Fibroblast of skin of scalp (primary cell): ENCODE measurements at places on chromosomes 3 and 15.

GRCh38 chr3:47000198-47000815 lies 20.8 kb downstream of the NBEAL2 start:
- no peak for DNase-seq

DNA sequence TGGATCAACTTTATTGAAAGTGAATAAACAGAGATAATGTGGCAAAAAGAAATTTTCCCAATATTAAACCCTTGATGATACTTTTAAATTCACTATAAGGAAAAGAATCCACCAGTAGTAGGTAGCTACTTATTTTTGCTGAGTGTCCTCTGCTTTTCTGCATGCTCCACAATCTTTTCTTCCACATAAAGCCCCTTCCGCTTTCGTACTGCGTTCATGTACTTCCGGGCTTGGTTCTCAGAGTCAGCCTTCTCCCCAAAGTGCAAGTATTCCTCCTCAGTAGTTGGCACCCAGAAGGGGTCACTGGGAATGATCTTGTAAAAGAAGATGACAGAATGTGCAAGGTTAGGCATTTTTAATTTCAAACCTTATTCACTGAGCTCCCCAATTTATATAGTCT lies 84.4 kb upstream of the MEX3B start:
- no peak for DNase-seq

DNA sequence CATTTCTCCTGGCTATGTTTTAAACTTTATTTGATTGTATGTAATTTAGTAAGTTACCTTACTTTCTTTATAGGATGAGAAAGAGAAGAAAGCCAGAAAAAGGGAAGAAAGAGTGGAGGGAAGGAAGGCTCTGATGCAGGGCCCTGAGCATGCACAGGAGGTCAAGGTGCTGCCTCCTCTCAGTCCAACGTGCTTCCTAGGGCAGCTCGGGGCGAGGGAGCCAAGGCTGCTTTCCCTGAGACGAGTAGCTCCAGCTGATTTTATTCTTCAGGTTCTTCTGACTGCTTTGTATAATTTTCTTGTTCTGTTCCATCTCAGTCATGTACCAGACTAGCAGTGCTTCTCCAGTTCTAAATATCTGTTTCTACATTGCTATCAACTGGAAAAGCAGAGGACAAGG lies 3.4 kb downstream of the CORO2B start:
- DNase-seq = no peak

DNA sequence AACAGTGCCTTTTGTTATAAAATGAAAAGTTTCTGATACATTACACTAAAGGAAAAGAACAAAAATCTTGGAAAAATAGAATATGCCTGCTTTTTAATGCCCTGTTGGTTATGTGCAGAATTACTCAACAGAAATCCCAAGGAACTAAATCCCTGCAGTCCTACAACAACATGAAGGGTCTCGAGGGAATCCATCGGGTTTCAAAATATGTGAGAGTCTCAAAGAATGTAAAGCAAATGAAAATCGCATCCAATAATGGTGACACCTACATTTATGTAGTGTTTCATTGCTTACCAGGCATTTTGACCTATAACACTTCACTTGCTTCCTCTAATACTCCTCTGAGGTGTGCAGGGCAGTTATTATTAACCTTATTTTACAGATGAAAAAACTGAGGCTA lies 411.3 kb downstream of the FOXP1 start:
- DNase-seq = peak; percentile 96

GRCh38 chr3:78900426-78900825 lies 867.4 kb downstream of the ROBO1 start:
- no peak for DNase-seq

DNA sequence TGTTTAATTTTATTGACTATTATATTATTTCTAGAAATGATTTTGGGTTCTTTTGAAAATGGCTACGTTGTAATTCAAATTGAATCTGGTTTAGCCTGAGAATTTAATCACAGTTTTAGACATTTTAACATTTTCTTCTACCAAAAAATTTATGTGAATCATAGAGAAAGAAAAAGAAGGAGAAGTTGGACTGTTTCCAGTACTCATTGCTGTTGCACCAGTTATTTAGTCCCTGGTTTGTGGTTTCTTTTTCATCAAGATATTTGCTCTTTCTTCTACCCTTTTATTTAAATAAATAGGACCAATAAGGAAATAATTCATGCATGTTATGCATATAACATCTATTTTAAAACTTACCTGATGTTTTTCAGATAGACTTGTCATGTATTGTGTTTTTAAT lies 1337.1 kb downstream of the ROBO1 start:
- peak; percentile 23 for DNase-seq

DNA sequence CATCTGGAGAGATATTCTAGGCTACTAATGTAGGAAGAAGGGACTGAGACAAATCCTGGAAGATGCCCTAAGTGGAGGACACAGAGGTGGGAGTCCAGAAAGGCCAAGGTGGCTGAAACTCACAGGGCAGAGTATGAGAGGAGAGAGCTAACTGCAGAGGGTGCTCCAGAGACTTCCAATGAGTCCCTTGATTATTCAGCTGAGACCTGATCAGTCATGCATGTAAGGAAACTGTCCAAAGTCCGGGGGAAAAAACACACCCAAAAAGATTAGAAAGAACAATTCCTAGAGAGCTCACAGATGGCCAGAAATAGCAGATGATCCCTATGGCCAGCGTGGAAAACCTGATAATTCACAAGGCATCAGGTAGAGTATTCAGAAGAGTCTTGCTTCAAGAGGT lies 18.7 kb upstream of the FOXP1 start:
- DNase-seq = no peak

- DNase-seq = no peak
These were observed 17.7 kb upstream of the NR2F2 start for GRCh38 chr15:96312641-96313335.

GRCh38 chr3:131729643-131730017 lies 226.9 kb upstream of the MRPL3 start:
- peak; percentile 59 for DNase-seq

DNA sequence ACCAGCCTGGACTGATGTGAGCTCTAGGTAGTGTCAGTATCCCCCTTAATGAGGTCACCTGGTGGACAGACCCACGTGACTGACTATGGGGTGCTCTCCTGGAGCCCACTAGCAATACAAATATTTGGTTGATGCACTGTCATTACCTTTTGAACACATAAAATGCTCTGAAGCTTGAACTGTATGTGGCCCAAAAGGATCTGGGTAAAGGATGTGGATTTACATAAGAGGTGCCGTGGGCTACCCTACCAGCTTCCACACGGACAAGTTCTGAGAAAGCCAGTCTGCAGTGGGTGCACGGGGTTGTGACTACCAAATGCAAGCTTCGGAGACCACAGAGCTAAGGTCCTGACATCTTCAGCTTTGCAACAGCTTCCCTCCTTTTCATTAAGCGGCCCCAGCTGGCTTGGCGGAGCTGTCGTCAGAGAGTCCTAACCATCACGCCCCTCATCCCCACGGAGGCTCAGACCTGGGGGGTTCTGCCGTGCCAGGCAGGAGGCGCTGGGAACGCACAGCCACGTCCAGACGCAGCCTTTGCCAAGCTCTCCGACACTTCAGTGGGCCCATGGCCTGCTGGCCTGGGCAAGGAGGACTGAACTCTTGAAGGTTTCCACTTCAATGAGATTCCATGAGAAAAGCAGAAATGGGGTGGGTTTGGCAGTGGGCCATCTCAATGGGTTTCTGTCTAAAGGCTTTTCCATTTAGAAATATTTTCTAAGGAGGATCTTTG lies 228.3 kb downstream of the ADAMTS17 start:
- no peak for DNase-seq

GRCh38 chr15:89335298-89336041 lies 846 bp upstream of the POLG start:
- no peak for DNase-seq

DNA sequence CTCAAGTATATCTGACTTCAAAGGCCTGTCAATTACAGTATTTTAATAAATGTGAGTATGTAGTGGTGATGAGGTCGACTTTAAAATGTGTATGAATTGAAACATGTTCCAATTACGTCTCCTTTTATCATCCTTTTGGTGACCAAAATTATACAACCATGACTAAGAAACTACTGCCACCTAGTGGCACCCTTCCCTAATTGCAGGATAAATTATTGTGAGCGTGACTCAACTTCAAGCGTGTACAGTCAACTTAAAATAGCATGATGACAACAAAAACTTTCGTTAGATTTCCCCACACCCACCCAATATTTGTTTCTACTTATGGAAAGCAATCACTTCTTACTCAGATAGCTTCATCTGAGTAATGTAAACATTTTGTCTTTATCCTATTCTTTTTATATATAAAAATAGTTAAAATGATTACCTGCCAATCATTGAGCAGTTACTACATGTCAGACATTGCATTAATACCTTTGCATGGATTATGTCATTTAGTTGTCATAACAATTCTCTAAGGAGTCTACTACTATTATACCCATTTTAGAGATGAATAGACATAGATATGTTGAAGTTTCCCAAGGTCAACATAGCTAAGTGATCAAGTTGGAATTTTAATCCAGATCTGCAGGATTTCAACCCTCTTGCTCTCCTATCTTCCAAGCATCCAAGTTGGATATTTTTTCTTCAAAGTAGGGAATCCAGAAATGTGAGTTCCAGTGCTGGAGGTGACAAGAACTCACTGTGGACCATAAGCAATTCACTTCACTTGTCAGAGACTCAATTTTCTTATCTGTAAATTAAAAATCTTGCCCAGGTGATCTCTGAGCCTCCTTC lies 106.0 kb downstream of the MEX3B start:
- DNase-seq = peak; percentile 72

DNA sequence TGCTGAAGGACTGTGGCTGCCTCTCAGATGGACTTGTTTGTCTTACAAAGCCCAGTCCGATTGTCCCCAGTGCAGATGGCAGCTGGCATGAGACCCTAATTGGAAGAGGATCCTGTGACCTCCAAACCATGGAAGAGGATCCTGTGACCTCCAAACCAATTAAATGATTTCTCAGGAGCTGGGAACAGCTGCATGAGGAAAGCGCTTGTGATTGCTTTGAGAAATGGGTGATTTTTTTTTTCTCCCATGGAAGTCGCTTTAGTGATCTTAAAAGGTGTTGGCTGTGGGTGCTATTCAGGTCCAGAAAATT lies 68.4 kb upstream of the LARS2 start:
- no peak for DNase-seq

- DNase-seq = no peak
These were observed 166.7 kb downstream of the CTNNB1 start for GRCh38 chr3:41365973-41366372.

GRCh38 chr15:63492541-63493077 lies 11.8 kb upstream of the USP3 start:
- peak; percentile 49 for DNase-seq

GRCh38 chr3:177930771-177931170 lies 605.5 kb upstream of the KCNMB2 start:
- DNase-seq = no peak

DNA sequence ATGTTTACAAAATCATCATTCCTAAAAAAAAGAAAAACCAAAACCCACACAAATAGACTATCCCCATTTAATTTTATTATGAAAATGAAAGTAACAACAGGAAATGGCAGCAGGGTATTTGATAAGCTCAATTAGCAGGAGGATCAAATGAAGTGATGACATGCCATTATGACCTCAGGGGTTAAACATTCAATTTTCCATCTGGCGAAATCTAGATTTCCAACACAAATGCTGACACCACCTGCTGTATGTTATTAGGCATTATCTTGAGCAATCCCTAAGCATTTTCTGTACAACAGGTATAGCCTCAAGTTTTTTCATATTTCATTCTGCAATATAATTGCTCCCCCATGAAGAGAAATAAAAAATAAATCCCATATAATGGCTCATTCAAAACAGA lies 57.1 kb downstream of the SHQ1 start:
- no peak for DNase-seq

GRCh38 chr15:70114221-70114620 lies 16.5 kb upstream of the TLE3 start:
- DNase-seq = no peak

GRCh38 chr3:5251196-5251583 lies 63.7 kb downstream of the EDEM1 start:
- DNase-seq = no peak

DNA sequence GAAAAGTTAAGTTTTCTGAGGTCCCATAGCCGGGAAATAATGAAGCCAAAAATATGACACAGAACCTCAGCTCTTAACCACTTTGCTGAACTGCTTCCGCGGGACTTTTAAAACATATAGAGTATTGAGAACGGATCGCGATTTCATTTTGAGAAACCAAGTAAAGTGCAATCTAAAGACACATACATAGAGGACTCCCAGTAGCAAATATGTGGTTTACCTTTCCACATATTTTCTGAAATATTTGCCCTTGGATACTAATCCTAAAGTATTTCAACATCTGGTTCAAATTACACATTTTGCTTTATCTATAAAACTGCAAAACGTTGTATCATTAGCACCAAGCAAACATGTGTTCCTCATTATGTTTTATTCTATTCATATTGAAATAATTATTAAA lies 776.5 kb downstream of the ROBO2 start:
- peak; percentile 23 for DNase-seq
